Hematopoietic multipotent progenitor cell treated with erythropoietin and hydrocortisone succinate and interleukin-3 and kit ligand, for 4 days (in vitro differentiated cells): ENCODE measurements at places on chromosomes 3 and 15.

GRCh38 chr15:51186181-51186705 lies 91.5 kb upstream of the TNFAIP8L3 start:
- DNase-seq, result no peak

DNA sequence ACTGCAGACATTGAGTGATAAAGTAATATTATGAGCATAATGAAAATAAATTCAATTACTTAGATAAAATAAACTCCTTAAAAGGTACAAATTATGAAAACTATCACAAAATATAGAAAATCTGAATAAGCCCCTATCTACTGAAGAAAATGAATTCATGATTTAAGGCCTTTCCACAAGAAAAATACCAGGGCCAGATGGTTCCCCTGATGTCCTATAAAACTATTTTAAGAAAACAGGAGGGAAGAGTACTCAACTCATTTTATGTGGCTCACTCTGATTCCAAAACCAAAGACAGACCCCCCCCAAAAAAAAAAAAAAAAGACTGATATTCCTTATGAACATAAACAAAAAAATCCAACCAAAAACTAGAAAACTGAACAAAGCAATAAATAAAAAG lies 59.9 kb downstream of the ADAM10 start:
- DNase-seq, result no peak

DNA sequence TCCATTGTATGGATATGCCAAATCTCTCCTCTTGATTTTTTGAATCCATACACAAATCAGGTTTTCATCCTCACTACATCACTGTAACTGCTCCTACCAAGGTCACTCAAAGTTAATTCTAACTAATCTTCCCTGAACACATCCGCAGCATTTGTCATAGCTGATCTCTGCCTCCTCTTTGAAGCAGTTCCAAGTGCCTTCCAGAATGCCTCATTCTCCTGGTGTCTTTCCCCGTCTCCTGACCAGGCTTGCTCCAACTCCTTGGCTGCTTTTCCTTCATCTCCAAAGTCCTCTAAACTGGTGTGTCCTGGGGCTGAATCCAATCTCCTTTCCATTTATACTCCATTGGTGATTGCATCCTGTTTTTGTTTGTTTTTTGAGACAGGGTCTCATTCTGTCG lies 26.8 kb downstream of the KLHDC8B start:
- no peak for DNase-seq

- no peak for DNase-seq
Measured at GRCh38 chr3:121542924-121543323, 2.9 kb downstream of the POLQ start.

DNA sequence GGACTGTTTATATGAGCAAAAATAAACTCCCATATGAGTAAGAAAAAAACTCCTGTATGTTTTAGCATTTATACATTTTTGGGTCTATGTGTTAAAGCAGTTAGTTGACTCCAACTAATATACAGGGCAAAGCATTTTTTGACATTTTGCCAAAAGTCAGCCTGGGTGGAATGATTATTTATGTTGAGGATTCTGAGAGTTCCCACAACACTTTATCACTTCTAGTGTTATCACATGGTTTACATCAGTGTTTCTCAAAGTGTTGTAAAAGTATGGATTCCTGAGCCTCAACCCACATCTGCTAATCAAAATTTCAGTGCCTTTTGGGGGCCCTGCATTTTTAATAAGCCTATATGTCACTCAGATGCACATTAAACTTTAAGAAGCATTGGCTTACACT lies 337.3 kb upstream of the WNT5A start:
- no peak for DNase-seq

DNA sequence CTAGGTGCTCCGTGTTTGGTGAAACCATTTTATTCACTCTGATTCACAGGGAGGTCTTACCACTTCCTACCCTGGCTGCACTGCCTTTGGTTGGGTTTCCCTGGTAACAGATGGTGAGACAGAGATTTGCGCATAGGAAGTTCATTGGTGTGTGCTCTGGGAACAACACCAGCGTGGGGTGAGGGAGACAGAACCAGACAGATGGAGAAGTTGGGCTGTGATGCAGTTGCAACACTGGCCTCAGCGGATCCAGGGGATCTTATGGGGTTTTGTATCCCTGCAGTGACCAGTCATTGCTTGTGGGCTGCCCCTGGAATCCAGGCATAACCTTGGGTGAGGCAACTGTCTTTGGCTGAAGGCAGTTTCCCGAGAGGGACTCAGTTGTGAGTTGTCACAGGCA lies 12.5 kb upstream of the IL16 start:
- DNase-seq, result peak; percentile 59
